ENCODE measurements at places on chromosomes 12 and 14. TPM values are rescaled to one million over a fixed set of nuclear protein-coding genes. Genes with fewer than 3 reads are reported as not detected.

- no peak for DNase-seq
Measured at GRCh38 chr14:91267965-91268437, 23.5 kb upstream of the GPR68 start.

CTSG gene
- not detected for polyA plus RNA-seq

GRCh38 chr12:52175371-52176350, 16.2 kb downstream of the KRT80 start:
- DNase-seq = peak; percentile 13

GRCh38 chr12:75954041-75954440, 77.5 kb downstream of the PHLDA1 start:
- peak; percentile 72 for DNase-seq

- DNase-seq = no peak
Measured at GRCh38 chr12:4431866-4432265, 13.7 kb downstream of the FGF6 start.
